ENCODE measurements at places on chromosomes 3 and 15.

DNA sequence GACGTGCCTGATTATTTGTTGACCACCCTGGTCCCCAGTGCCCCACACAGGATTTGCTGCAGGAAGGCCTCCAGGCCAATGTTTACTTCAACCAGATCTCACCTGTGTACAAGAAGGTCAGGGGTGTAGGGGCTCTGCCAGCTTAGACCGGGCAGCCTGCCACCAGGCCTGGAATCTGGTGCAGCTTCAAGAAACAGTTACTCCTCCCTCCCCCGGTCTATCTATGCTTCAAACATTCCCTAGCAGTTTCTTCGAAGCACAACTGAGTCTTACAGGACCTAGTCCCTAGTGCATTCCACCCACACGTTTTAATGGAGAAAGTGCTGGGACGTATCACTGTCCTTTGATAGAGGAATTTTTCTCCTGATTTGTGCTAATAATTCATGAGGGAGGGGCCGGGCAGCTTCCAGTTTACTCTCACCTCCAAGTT, 8.0 kb downstream of the SH3BP5 start:
- peak; percentile 71 for DNase-seq

DNA sequence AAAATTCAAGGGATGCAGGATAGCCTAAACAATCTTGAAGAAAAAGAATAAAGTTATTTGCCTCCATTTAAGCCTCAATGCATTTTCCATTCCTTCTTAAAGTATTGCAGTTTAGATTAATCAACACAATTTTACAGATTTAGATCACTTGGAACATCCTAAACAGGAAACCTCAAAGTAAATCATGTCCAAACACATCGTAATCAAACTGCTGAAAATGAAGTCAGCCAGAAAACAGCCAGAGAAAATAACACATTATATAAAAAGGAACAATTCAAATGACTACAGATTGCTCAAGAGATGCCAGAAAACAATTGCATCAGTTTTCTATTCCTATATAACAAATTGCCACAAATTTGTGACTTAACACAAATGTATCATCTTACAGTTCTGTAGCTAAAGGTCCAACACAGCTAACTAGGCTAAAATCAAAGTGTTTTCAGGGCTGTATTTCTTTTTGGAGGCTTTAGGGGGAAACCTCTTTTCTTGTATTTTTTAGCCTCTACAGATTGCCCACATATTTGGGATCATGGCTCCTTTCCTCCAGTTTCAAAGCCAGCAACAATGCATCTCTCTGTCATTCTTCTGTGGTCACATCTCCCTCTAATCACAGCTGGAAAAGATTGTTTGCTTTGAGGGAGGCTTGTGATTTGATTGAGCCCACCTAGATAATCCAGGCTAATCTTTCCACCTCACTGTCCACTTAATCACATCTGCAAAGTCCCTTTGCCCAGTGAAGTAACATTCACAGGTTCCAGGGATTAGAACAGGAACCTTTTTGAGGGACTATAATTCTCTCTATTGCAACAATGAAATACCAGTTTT, 543.3 kb upstream of the UBE2E2 start:
- no peak for DNase-seq

DNA sequence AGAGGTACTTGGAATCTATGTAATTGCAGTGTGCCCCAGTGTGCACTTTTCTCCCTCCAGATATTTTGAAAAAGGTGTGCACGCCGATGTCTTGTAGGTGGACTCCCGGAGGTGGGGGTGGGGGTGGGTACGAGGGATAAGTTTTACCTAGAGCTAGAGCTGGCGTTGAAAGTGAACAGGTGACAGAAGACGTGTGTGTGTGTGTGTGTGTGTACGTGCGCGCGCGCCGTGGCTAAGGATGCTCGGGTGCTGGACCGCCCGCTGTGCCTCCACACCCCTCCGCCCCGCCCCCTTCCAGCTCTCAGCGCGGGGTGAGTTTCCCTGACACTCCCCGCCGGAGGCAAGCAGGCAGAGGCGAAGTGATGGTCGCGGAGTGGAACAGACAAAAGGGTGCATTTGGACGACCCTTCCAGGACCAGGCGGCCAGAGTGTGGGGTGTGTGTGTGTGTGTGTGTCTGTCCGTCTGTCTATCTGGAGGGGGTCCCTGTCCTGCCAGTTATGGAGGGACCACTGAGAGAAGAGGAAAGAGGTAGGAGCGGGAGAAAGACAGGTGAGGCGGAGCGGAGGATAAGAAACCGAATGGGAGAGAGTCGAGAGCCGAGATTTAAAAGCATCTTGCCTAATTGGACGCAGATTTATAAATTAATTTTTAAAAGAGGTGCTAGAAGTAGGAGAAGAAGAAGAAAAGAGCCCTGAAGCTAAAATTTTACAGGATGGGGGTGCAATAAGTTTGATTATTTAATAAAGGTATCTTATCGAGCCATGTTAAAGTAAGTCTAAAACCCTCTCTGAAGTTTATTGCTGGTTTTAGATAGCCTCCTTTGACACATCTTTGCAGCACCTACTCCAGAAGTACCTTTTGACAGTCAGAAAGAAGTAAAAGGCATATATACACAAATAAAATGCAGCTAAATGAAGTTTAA, 335.8 kb upstream of the THRB start:
- peak; percentile 16 for DNase-seq

DNA sequence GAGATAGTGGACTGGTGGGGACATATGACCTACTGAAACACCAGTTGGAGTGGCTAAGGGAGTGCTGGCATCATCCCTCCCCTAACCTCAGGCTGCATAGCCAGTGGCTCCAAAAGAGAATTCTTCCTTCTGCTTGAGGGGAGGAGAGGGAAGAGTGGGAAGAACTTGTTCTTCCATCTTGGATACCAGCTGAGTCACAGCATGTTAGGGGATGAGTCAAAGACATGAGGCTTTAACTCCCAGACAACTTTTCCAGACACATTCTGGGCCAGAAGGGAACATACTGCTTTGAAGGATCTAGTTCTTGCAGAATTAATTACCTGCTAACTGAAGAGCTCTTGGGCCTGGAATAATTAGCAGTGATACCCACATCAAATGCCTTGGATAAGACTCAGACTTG, 36.8 kb upstream of the PEX5L start:
- DNase-seq = no peak

GRCh38 chr15:95247071-95247984, 1016.0 kb downstream of the MCTP2 start:
- DNase-seq = no peak

DNA sequence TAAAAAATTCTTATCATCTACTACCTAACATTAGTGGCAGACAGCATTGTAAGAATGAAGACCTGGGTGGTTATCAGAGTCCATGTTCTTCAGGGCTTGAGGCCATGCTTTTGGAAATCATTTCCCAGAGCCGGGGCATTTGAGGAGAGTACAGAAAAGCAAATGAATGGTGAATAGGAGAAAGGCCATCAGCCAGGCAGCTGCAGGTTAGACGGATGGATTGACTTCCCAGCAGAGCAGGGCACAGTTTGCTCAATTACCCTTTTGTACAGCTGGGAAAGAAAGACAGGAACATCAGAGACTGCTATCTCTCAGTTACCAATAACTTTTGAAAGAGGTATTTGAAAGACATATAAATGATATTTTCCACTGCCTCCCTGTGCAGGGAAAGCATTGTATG, 135.6 kb downstream of the ALCAM start:
- DNase-seq = no peak

- no peak for DNase-seq
These were observed 68.3 kb downstream of the IFT80 start for GRCh38 chr3:160330690-160331089.

DNA sequence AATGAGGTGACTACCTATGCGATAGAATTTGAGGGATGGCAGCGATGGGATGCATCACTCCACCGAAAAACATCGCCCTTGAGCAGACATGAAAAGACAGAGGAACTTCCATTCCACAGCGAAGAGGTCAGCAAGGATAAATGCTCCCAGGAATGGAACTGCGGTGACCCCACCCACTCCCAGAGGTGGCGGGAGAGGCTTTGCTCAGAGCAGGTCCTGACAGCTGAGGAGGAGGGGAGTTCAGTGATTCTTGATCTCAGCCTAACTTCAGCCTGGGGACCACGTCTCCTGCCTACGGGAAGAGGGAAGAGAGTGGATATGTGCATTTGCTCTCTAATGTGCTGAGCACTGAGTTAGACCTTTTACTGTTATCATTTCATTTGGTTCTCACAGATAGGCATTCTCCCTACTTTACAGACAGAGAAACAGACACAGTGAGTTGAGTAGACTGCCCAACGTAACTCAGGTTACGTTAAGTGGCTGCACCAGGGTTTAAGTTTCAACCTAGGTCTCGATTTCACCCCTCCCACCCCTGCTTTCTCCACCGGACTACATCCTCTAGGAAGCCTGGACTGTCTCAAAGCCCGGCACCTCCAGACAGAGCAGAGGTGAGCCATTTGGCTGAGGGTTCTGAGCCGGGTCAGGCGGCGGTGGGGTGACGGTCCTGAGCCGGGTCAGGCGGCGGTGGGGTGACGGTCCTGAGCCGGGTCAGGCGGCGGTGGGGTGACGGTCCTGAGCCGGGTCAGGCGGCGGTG, 170.0 kb downstream of the RAB11A start:
- DNase-seq = no peak

GRCh38 chr3:154139996-154140436, 18.8 kb downstream of the ARHGEF26 start:
- no peak for DNase-seq

DNA sequence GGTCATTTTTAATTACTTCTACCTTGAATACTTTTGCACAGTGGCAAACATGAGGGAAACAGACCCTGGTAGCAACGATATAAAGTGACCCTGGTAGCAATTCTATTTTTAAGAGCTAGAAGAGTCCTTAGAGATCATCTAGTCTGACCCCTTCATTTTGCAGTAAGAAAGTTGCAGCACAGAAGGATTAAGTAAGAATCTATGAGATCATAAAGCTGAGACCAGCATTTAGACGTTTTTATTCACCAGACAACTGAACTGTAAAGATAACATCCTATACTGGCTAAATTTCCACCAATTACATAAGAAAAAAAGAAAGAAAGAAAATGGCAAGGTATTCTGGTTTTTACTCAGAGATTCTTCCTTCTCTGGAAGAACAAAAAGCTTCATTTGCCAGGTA, 49.9 kb downstream of the LRRFIP2 start:
- DNase-seq = no peak

- no peak for DNase-seq
These were observed 443.8 kb downstream of the NLGN1 start for GRCh38 chr3:173841334-173841733.

DNA sequence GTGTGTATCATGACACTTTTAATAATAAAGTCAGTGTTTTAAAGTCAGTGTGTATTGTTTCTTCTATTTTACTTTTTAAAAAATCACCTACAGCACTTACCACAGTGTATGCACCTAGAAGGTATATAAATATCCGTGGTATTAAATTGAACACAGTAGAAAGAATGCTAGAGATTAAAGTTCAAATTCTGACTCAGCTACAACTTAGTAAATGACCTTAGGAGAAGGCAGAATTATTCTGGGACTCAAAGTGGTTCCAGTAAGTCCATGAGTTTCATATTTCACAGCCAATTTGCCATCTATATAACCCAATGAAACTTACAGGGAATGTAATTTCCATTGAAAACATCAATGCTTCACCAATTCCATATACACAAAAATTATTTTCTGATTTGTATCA, 52.7 kb upstream of the MAP4 start:
- no peak for DNase-seq

GRCh38 chr3:184355261-184356040, 6.0 kb downstream of the CLCN2 start:
- DNase-seq = no peak

DNA sequence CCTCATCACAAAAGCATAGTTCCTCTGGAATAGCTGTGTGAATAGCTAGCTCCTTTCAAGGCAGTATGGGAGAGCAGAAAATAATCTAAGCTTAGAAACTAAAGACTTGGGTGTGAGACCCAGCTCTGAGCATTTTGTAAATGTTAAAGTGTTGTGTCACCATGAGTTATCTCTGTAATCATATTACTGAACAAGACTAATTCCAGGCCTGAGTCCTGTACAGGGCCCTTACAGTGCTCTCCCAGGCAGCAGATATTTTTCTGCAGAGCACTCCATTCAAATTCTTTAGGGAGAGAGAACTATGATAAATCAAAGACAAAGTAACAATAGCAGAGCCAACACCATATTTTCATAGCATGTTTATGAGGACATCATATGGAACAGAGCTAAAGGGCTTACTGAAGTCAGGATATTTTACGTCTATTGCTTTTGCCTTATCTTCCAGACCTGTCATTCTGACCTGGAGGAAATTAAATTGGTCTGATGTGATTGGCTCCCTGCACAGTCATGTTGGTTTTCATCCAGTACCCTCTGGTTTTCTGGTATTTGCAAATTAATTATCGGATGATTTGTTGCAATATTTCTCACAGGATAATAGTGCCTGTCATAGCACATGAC, 172.6 kb upstream of the PPP2R3A start:
- DNase-seq = no peak

GRCh38 chr15:70385052-70385451, 287.3 kb upstream of the TLE3 start:
- no peak for DNase-seq

- DNase-seq = no peak
These were observed 4.6 kb downstream of the RAB6B start for GRCh38 chr3:133890972-133891644.

DNA sequence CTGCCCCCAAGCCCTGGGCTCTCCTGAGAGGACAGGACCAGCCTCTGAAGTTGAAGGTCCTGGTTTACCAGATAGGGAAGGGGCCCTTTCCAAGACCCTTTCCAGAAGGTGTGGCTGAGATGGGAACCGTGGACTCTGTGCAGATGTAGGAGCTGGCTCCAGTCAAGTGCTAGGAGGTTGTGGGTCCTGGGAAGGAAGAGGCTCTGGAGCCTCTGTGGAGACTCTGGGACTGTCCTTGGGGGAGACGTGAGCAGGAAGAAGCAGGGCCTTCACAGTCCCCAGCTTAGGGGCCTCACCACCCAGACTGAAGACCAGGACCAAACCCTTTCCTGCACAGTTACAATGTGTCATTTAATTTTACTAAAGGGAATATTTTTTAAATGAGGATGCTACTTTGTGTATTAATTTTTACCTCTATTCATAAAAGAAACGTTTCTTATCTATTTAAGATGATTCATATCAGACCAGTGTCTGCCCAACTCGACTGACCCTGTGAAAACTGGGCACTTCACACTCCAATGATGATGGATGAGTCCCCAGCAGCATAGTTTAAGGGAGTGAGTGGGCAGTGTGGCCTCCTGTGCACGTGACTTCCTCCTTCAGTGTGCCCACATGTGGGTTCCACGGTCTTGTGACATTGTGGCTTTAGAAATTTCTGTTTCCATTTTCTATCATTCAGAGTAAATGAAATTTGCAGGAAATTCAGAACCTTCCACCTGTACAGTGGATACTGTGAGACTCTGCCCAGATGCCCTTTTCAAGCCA, 10.9 kb downstream of the CCR5AS start:
- DNase-seq = no peak

DNA sequence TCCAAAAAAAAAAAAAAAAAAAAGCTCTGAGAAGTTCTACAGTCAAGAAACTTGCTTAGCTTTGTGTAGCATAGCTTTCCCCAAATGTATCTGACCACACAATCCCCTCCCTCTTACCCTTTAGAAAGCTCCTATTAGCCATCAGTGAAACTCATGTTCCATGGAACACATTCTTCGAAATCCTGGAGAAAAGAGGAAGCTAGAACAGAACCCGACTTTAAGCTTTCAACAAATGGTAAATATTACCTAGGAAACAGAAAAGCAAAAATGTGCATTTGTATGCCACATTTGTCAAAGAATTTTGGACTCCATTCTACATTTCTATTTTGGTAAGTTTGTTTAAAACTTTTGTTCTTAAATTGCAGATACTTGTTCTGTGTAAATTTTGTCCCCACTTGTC, 17.4 kb upstream of the CRTC3 start:
- no peak for DNase-seq

Data from uterus (tissue), 4 donors.